Cerebellum (tissue), 4 donors: ENCODE measurements at places on chromosomes 4 and X.

DNA sequence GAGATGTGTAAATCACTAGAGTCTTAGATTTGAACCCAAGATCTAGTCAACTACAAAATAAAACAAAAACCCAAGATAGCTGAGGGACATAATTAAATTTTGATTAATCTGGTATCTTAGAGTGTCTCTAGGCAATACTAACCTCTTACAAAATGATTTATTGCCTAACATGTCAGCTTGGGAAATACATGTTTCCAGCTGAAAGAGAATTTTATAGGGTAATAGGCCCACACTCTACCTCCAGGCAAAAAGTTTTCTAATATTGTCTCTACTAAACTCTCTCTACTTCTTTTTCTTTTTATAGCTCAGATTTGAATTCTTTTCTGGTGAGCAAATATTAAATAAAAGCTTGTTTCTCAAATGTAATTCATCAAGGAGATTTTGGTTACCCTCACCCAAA lies 263.2 kb downstream of the IL15 start:
- DNase-seq, result no peak

DNA sequence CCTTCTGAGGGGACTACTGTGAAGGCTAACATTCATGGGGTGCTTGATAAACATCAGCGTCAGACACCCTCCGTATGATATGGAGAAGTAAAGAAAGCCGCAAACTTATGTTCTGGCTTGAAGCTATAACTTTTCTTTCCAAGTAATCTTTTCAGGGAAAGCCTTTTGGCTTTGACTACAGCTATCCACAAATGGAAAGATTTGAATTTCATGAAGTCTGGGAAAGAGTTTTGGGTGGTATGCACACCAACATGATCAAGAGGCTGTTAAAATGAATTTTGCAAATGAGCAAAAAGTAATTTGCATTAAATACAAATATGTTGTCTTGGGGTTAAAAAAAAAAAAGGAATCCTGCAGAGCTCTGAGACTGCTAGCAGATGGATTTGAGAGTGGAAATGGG lies 114.8 kb upstream of the LIMCH1 start:
- no peak for DNase-seq

DNA sequence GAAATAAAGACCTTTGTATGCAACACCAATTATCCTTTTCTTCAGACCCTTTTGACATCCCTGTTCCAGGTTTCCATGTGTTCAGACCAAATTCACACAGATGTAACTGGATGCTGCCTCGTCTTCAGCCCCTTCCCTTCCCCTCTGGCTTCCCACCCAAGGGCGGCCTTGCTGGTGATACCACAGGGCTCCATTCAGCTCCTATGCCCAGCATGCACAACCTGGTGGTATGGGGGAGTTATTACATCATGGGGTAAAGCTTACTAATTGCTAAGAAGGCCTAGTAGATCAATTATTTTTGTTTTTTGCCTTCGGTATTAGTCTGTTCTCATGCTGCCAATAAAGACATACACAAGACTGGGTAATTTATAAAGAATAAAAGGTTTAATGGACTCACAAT lies 317.0 kb upstream of the CXXC4 start:
- DNase-seq, result no peak

DNA sequence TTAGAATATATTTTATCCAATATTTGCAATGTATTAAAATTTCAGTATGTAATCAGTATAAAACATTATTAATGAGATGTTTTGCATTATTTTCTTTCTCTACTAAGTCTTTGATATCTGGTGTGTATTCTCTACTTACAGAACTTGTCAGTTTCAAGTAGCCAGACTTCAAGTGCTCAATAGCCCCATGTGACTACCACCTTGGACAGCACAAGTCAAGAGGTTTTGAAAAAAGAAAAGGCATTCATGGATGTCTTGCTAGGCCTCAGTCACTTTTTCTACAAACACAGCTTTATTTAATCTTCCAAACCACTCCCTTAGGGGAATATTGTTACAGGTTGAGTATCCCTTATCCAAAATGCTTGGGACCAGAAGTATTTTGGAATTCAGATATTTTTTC lies 189.4 kb downstream of the QDPR start:
- DNase-seq, result no peak

- DNase-seq, result no peak
Measured at GRCh38 chr4:150743564-150744342, 161.8 kb downstream of the MAB21L2 start.

- DNase-seq, result no peak
Measured at GRCh38 chr4:146486565-146486964, 35.2 kb downstream of the SLC10A7 start.

DNA sequence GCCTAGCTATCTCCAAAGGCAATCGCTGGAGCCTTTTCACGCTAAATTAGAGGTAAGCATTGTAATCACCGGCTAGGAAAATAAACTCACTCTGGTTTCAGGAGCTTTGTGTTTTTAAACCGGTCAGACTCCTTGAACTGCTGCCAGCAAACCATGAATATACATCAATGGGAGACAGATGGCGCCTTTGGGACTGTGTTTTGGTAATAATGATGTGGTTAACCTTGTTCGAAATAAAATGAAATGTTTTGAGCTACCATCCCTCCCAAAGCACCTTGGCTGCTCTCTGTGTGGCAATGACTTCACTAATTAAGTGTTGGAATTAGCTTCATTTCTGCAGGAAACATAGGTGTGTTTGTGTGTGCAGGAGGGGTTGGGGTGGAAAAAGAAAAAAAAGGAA lies 65.3 kb downstream of the CLNK start:
- DNase-seq, result peak; percentile 61

DNA sequence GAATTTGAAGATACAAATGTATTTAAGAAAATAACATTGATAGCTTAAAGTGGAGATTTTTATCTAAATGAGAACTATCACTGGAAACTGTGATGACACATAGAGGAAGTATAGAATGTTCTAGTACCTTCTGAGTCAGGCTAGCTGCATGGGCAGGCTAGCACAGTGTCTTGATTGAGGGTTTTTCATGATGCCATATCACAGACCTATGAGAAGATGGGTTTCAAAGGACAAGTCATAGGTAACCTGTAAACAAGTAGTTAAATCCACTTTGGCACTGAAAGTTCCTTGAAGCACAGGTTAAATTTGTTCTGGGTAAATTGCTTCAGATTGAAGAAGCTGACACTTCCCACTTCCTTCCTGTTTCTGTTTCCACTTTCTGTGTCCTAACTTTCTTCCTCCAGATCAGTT lies 48.2 kb upstream of the CDKN2AIP start:
- no peak for DNase-seq

DNA sequence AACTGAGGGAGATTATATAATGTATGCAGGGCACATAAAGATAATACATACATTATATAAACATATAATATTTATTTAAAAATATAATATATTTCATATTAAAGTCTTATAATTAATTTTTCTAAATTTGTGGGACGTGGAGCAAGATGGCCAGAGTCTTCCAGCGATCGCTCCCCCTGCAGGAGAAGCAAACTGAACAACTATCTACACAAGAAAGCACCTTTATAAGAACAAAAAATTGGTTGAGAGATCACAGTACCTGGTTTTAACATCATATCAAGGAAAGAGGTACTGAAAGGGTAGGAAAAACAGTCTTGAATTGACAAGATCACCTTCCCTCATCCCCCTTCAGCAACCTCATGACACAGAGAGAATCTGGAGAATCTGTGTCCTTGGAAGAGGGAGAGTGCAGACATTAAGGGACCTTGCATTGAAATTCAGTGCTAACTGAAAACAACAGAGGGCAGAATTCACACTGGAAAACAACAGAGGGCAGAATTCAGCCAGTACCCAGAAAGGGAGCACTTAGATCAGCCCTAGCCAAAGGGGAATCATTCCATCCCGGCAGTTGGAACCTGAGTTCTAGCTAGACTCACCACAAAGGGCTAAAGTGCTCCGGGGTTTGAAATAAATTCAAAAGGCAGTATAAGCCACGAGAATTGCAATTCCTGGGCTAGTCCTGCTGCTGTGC lies 262.5 kb upstream of the NDST3 start:
- DNase-seq, result no peak

DNA sequence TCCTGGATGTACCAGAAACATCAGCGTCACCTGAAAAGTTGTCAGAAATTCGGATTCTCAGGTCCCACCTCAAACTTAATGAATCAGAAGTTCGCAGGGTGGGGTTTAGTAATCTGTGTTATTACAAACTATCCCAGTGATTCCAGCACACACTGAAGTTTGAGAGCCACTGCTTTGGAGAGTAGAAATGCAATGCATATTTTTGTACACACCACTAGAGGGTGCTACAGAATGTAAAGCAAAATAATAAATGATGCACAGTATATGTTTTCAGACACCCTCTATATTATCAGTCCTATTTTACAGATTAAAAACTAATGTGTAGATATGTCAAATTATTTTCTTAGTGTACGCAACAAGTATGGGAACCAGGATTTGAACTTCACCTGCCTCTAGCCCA lies 2.4 kb upstream of the MORF4L2 start:
- DNase-seq, result peak; percentile 36

DNA sequence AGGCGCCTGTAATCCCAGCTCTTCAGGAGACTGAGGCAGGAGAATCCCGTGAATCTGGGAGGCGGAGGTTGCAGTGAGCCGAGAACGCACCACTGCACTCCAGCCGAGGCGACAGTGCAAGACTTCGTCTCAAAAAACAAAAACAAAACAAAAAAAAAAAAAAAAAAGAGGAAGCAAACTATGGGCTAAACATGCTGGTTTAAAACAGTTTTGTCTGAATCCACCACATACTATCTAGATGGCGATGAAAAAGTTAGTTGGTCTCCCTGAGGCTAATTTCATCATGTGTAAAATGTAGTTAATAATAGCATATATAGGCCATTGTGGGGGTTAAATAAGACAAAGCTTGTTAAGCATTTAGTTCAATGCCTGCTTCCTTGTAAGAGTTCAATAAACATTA lies 451.1 kb downstream of the RPA4 start:
- DNase-seq, result no peak

- no peak for DNase-seq
Measured at GRCh38 chr4:144347121-144347520, 206.6 kb upstream of the GYPA start.

GRCh38 chrX:55484948-55485347 lies 4.7 kb downstream of the USP51 start:
- no peak for DNase-seq

DNA sequence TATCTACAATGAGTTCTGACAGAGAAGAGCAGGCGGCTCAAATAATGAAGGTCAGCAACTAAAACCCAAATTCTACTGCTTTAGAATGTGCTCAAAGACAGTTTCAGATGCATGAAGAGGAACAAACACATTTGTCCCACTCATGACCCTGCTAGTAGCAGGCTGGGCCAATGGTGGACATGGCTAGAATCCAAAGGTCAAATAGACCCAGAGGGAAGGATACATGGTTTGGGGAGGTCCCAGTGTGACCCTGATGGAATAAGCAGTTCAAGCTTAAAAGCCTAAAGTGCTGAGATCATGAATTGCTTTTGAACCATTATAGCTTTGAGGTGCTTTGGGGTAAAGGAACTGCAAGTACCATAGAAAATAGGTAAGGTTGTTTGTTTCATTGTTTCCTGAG lies 450.7 kb downstream of the MID1IP1 start:
- no peak for DNase-seq

DNA sequence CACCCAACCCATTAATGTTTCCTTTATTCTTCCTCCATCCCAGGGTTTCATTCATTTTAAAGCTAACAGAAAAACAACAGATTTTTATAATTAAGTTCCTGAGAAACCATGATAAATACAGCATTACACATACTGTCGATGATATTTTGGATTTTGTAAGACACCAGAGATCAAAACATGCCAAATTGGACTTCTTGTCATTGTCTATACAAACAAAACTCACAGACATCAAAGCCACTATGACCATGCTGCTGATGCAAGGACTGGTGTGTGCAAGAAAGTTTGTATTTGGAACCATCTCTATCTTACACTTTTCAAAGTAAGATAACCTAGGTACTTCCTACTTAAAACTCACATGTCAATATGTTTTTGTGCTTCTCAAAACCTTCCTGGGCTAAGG lies 294.0 kb upstream of the UGT8 start:
- DNase-seq, result no peak

DNA sequence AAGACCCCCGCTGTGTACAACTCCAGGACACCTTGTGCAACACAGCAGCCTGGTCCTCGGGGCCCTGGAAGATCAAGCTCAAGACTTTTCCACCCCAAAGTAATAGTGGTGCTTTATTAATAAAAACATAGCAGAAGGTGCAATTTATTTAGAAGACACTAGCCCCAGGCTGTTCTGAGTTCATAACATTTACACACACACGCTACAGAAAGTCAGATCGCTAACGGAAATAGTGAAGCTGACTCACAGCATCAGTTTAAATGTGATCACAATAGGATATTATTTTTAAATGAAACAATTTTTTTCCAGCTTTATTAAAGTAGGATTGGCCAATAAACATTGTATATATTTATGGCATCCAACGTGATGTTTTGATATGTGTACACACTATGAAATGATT lies 141.0 kb downstream of the STK32B start:
- DNase-seq, result no peak

DNA sequence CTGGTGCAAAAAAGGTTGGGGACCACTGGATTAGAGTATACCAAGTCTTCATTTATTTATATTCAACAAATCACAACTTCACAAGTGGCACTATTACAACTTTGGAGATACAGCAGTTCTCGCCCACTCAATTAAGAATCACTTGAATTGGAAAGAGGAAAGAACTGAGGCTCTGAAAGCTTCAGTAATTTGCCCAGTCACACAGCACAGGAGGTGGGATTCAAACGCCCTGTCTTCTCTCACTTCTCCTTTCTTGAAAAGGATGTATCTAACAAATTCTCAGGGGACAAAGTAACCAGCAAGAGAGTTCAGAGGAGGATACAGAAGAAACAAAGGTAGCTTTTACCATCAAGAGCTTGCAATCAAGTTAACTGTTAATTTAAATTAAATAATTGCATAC lies 12.4 kb downstream of the SMIM14 start:
- no peak for DNase-seq

DNA sequence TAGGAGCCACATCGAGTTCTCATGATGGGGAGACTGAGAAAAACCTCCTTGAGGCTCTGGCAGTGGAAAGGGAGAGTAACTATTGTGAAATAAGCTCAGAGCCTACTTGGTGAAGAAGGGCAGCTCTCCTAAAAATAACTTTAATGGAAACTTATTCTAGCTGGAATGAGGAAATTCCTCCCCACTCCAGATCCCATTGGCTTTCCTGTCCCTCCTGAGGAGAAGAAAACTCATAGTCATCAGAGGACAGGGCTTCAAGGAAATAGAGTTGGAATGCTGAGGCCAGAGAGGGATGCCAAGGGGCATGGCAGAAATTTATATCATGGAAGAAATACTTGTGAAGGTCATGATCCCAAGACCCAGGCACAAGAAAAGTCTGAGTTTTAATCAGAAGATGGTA lies 70.7 kb upstream of the TAPT1 start:
- DNase-seq, result no peak

DNA sequence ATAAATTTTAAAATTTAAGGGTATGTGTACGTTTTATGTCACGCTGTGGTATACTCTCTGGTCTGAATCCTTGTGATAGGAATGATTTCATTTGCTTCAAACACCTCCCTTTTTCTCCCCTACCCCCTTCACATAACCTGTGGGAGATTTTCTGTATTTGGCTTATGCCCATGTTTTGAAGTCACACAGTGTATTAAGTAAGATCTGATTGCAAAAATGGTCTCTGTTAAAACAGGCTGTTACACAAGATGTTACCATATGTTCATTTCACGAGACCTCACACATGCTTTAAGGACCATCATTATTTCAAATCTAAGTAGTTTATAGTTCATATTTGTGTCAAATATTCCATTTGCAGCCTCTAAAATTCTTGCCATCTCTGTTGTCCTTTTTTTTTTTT lies 63.5 kb downstream of the TMEM131L start:
- DNase-seq, result no peak

GRCh38 chr4:53055716-53056403 lies 193.7 kb downstream of the RASL11B start:
- peak; percentile 32 for DNase-seq
